NCI-H2029 (cell line): ENCODE measurements at places on chromosomes 2 and 18.

GRCh38 chr2:240707043-240707756, 15.5 kb downstream of the AQP12A start:
- DNase-seq: no peak

- DNase-seq: no peak
Observed at GRCh38 chr18:66999003-66999402, 395.1 kb upstream of the CDH19 start.

DNA sequence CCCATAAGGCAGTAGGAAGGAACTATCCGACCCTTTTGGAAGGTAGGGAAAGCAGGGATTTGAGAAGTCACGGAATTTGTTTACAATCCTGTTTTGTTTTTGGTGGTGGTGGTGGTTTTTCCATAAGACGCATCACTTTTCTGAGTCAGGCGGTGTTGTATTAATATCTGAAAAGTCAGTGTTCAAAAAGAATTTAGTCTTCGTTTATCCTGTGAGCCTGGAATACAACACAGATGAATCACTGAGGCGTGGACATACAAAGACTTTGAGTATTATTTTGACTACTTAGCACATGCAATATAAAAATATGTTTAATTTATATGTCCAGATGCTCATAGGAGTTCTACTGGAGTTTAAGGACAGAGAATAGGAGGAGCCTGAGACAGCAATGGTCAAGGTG, 785 bp downstream of the ZNF892 start:
- no peak for DNase-seq

DNA sequence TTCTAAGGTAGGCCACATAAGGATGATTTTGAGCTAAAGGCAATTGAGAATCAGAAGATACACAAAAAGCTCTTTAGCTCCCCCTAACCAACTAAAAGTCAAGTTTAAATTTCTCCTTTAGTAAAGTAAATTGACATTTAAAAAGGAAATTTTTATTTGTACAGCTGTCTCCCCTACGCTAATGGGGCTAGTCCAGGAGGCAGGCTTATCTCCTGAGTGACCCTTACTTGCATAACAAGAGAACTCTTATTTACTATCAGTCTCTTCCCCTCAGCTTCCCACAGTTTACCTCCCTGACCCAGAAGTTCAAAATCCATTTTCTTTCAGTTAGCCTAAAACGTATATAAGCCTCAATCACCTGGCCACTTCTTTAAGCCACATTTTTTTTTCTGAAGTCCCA, 1002.8 kb upstream of the NRXN1 start:
- DNase-seq: no peak

DNA sequence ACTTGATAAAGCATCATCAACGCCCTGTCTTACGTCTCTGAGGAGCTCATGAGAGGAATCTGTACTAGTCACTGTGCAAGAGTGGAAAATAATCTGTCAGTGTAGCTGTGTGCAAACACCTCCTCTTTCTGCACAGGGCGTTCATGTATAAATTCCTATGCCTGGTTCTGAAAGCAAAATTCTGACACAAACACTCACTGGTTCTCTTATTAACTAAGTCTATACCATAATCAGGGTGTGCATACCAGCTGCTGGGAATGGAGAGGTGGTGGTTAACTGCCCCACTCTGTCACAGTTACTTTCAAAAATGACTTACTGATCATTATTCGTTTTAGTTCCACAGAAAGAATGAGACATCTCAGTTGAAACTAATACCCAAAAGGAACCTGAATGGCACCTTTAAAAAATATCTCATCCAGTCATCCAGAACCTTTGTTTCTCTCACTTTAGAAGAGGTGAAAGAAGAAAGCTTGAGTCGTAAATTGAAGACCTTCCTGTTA, 35.7 kb downstream of the STK39 start:
- no peak for DNase-seq

DNA sequence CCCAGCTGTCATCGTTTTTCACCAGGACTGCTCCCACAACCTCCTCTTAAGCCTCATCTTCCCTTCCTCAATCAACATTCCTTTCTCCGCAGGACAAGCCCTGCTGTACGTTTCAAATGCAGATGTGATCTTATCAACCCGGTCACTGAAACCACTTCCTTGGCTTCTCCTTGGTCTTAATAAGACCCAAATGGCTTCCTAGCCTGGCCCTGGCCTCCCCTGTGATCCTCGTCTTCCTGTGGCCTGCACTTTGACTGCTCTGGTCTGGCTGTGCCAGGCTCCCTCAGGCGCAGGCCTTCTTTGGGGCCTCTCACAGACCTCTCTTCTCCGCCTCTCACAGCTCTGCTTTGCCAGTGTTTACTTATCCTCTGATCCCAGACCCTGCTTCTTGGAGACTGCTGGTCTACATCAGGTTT, 4.7 kb upstream of the ADNP2 start:
- no peak for DNase-seq

DNA sequence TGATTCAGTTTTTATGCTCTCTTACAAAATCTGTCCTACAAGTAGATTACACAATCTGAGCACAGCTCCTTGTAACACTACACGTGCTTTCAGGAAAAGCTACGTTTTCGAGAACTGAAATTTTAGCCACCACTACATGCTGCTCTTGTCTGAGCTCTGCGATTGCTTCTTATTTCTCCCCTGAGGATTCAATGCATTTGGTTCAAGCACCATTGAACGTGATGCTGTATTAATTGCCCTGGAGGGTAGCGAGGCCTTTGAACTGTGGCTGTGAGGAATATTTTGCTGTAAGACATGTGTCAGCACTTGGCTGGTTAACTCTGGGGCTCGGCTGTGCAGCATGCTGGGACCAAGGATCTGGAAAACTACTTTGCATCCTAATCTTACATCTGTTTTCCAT, 405.8 kb downstream of the EPHA4 start:
- DNase-seq: no peak

- DNase-seq: no peak
Observed at GRCh38 chr18:50428531-50429206, 53.8 kb downstream of the SKA1 start.

DNA sequence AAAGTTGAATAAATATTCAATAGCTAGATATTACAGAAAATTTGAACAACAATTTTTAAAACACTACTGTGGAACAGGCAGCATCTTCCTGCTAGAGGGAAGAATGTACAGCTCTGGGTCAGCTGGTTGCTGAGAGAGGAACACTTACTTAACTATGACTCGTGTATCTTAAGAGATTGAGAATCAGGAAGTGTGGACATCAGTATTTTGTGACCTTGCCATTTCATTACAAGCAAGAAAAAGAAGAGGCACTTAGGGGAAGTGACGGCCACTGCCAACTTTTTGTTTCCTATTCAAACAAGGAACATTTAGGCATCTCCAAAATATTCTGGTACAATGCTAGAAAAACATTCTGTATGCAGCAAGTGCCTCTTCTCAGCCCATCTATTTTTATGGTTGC, 45.9 kb downstream of the ITPRID2 start:
- no peak for DNase-seq

GRCh38 chr2:198042189-198042588, 237.8 kb downstream of the PLCL1 start:
- DNase-seq: no peak

- no peak for DNase-seq
Observed at GRCh38 chr2:27807476-27807875, 36.0 kb downstream of the MRPL33 start.

DNA sequence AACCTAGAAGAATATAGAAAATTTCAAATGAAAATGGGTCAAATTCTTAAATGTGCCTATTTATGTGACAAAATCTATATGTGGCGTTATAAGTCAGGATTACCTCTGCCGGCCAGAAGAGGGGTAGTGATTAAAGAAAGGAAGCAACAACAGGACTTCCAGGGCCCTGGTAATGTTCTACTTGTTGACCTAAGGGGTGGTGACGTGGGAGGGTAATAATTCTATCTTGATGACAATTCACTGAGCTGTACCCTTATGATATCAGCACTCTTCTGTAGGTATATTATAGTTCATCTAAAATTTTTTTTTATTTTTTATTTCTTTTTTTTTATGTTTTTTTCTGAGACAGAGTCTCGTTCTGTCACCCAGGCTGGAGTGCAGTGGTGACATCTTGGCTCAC, 87.9 kb downstream of the STRN start:
- no peak for DNase-seq

GRCh38 chr2:77604953-77605929, 83.1 kb upstream of the LRRTM4 start:
- DNase-seq: no peak

DNA sequence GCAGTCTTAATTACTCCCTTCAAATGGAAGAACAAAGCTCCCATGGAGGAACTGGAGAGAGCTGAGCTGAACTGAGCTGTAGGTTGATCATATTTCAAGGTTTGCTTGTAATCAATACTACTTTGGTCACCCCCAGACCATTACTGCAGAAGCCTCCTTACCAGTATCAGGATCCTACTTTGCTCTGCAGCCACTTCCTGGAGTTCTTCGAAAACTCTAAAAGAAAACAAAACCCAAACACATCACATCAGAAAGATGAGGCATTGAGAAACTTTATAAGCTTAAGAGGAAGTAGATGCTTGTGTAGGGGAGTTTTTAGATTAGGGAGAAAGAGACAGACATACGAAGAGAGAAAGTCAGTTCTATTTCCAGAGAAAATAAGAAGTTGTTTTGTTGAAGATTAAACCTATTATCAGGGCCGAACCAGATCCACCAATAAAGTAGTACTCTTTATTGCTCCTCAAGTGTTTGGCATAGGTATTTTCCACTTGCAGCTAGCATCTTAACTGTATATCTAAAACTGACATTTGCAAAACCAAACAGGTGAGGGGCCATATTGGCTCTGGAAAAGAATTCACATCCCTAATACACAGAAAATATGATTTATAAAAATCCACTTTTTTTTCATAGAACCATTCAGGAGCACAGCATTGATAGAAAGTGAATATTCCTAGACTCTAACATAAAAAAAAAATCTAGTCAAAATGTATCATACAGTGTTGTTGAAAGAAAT, 166.9 kb upstream of the KLF7 start:
- DNase-seq: no peak

DNA sequence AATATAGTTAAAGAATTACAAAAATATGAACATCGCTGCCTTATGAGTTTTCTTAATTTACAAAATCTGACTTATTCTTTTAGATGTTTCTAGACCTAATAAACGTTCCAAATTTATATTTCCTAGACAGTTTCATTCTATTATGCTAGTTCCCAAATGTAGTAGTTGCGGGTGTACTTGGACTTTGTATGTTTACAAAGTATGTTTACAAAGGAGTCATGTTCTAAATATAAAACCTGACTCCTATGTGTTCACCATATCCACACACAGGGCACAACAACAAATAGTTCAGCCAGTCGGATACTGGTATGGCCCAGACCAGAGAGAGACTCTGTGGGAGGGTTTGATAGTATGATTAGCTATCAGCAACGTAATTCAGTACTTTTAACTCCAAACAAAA, 230.7 kb downstream of the KCNH7 start:
- peak; percentile 13 for DNase-seq

GRCh38 chr2:157839162-157839801, 36.8 kb downstream of the ACVR1 start:
- DNase-seq: peak; percentile 77

DNA sequence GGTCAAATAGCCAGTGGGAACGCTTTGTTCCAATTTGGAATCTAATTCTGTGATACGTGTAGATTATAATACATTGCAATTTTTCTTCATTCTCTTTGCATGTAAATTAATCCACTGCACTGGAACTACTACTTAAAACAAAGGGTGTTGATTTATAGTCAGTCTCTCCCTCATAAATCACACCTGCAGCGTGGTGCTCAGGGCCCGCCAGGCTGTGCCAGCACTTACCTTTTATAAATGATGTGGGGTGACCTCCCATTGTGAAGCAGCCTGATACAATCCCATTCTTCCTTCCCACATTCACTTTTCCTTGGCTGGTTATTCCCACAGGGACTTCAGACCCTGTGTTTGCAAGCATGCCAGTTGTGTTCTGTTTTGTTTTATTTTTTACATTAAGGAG, 302.3 kb upstream of the ID2 start:
- DNase-seq: no peak

- no peak for DNase-seq
Observed at GRCh38 chr18:59898093-59898492, 1.7 kb upstream of the PMAIP1 start.
